ENCODE measurements at places on chromosomes 7 and 10. TPM values are rescaled to one million over a fixed set of nuclear protein-coding genes. Genes with fewer than 3 reads are reported as not detected.

- peak overlapping the region; percentile 69 for H3K27ac ChIP-seq
- peaks cover 9% of the 10 kb centered on the region for H3K4me1 ChIP-seq
- no peaks in the 10 kb centered on the region for H3K36me3 ChIP-seq
- no peaks in the 10 kb centered on the region for H3K27me3 ChIP-seq
These were observed 90.5 kb upstream of the PLXNA4 start for GRCh38 chr7:132666774-132667172.

DNA sequence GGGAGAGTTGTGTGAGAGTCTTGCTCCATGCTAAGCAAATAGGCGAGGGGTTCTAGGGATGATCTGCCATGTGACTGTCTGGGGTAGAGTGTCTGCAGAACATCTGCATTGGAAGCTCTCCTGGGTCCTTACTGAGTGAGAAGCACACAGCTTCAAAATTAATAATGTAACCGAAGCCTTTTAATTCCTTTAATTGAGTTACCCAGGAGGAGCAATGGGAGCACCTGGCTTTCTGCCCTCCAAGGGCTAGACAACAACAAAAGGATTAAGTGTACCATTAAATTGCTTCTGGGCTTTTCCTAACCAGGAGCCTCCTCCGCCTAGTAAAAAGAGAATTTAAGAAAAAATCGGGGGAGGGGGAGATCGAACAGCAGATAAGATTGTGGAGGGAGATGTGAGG lies 102.0 kb upstream of the TBX20 start:
- no peaks in the 10 kb centered on the region for H3K4me1 ChIP-seq
- H3K36me3 ChIP-seq = no peaks in the 10 kb centered on the region
- no peak for ATAC-seq
- H3K27me3 ChIP-seq = peaks cover 30% of the 10 kb centered on the region
- H3K27ac ChIP-seq = no peak overlapping the region

- H3K36me3 ChIP-seq = no peaks in the 10 kb centered on the region
- no peak overlapping the region for H3K27ac ChIP-seq
- no peaks in the 10 kb centered on the region for H3K4me1 ChIP-seq
- no peak overlapping the region for H3K4me3 ChIP-seq
- no peak for ATAC-seq
These were observed 4.9 kb downstream of the MEOX2 start for GRCh38 chr7:15681631-15682030.

- no peak overlapping the region for H3K27ac ChIP-seq
- ATAC-seq = no peak
- H3K36me3 ChIP-seq = no peaks in the 10 kb centered on the region
These were observed 781.1 kb downstream of the INHBA start for GRCh38 chr7:40921589-40922315.

The SFXN3 gene
- 150 TPM for total RNA-seq

DNA sequence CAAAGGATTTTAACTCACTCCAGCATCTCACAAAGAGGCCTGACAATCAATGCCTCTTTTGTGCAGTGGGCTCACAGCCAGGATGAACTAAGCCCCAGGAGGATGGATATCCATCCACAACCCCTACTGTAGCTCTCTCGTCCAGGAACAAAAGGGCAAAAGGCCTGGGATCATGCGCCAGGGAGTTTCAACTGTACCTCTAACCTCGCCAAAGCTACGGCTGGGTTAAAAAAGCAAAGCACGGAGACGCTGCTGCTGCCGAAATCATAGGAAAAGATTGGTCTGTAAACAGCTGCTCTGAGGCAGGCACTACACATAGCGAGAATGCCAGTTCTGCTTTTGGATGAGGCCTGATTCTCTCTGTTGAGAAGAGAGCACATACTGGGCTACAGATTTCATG lies 32.1 kb downstream of the VSTM4 start:
- H3K27me3 ChIP-seq = peaks cover 2% of the 10 kb centered on the region
- no peak overlapping the region for H3K4me3 ChIP-seq
- no peak overlapping the region for H3K27ac ChIP-seq
- H3K4me1 ChIP-seq = peaks cover 7% of the 10 kb centered on the region

GRCh38 chr10:63901228-63901627 lies 380.0 kb downstream of the REEP3 start:
- no peak overlapping the region for H3K27ac ChIP-seq
- no peaks in the 10 kb centered on the region for H3K4me1 ChIP-seq
- H3K27me3 ChIP-seq = peaks cover 7% of the 10 kb centered on the region
- no peaks in the 10 kb centered on the region for H3K36me3 ChIP-seq
- no peak for ATAC-seq
- no peak overlapping the region for H3K4me3 ChIP-seq

- ATAC-seq = no peak
- H3K36me3 ChIP-seq = no peaks in the 10 kb centered on the region
- peaks cover 5% of the 10 kb centered on the region for H3K27me3 ChIP-seq
- H3K4me1 ChIP-seq = no peaks in the 10 kb centered on the region
- no peak overlapping the region for H3K27ac ChIP-seq
These were observed 30.8 kb downstream of the SH2B2 start for GRCh38 chr7:102317231-102318059.

DNA sequence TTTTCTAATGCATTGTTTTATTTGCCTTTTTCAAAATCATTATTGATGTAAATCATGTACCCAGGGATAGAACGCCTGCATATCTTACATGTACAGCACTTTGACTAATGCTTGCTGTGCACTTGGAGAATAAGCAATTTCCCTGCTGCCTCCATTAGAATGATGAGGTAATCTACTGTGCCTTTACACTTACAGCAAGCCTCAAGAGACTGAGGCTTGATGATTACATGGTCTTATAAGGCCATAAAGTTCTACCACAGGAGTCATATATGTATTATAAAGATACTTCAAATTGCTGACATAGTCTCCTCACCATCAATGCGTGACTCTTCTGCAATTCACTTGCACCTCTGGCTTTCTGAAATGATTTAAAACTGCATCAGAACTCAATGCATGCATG lies 328.6 kb upstream of the HGF start:
- H3K36me3 ChIP-seq = no peaks in the 10 kb centered on the region
- no peak for ATAC-seq
- H3K4me3 ChIP-seq = no peak overlapping the region
- H3K27me3 ChIP-seq = no peaks in the 10 kb centered on the region

The GRID1 gene
- not detected for total RNA-seq

DNA sequence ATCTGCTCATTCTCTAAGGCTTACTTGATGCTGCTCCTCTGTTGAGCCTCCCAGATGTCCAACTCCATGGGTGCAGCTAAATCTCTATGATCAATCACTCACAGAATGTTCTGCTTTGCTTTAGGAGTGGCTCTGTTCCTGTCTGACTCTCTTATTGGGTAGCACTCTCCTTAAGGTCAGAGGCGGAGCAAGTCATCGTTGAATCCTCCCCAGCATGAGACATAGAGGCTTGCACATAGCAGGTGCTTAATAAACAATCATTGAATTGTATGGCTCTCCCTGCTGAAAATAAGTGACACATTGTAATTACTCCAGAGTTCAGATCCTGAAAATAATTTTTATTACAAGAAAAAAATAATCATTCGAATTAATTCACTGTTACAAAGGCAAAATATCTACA lies 69.7 kb downstream of the NPS start:
- H3K4me1 ChIP-seq = no peaks in the 10 kb centered on the region
- H3K36me3 ChIP-seq = no peaks in the 10 kb centered on the region
- no peak overlapping the region for H3K4me3 ChIP-seq
- H3K27ac ChIP-seq = no peak overlapping the region
- H3K27me3 ChIP-seq = peaks cover 3% of the 10 kb centered on the region
- no peak for ATAC-seq

GRCh38 chr7:155166108-155166507 lies 96.0 kb downstream of the HTR5A start:
- no peak overlapping the region for H3K27ac ChIP-seq
- H3K4me3 ChIP-seq = no peak overlapping the region
- no peaks in the 10 kb centered on the region for H3K4me1 ChIP-seq

- no peak for ATAC-seq
- H3K4me1 ChIP-seq = no peaks in the 10 kb centered on the region
- no peaks in the 10 kb centered on the region for H3K36me3 ChIP-seq
- no peak overlapping the region for H3K27ac ChIP-seq
- H3K27me3 ChIP-seq = peaks cover 6% of the 10 kb centered on the region
These were observed 20.5 kb upstream of the INPP5A start for GRCh38 chr10:132516771-132517725.

Data from activated T-helper 17 cell treated with anti-CD3 and anti-CD28 coated beads, Interleukin-2, amount 50 U/mL, for 72 hours (primary cell).